Right cardiac atrium (tissue), 5 donors: ENCODE measurements at places on chromosomes 13 and 19. TPM values are rescaled to one million over a fixed set of nuclear protein-coding genes. Genes with fewer than 3 reads are reported as not detected.

- no peak for DNase-seq
Measured at GRCh38 chr13:89610331-89610730, 1737.2 kb upstream of the MIR17HG start.

- DNase-seq = no peak
Measured at GRCh38 chr13:111153977-111154332, 38.8 kb downstream of the ARHGEF7 start.

- DNase-seq = no peak
Measured at GRCh38 chr19:41707502-41707812, 969 bp upstream of the CEACAM5 start.

GRCh38 chr13:107767119-107767518 lies 448.2 kb downstream of the LIG4 start:
- DNase-seq = no peak

The LINGO3 gene
- not detected for polyA plus RNA-seq

DNA sequence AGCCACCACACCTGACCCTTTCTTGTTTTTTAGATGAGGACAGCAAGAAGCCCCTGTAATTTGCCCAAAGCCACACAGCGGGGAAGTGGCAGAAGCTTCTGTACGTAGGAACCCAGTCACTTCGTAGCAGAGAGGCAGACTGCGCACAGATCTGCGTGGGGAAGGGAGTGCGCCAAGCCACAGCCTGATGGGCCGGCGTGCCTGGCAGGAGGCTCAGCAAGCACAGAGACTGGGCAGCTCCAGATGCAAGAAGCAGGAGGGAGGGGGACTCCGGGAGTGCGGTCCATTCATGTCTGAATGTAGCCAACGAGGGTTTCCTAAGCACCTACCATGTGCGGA lies 347 bp upstream of the TJP3 start:
- DNase-seq = no peak

The BBC3 gene
- 3.4 TPM for polyA plus RNA-seq

The CGB2 gene
- polyA plus RNA-seq = not detected

The ZNF582 gene
- polyA plus RNA-seq = 6.3 TPM

- no peak for DNase-seq
Measured at GRCh38 chr13:86383561-86383960, 584.3 kb upstream of the SLITRK6 start.

DNA sequence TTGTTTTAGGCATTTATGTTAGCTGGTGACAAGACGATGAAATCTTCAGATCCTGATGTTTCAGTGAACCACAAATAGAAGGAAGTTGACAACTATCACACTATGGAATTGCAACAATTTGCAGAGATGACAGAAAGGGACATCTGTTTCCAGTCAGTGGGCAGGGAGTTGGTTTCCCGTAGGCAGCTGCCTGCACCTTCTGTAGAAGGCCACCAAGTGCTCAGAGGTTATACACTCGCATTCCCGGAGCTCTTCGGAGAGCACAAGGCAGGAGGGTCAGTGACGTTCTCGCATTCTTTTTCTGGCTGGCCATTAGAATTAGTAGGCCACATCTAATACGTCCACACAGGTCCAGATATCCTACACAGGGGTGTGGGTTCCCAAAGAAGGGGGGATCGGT lies 129.4 kb downstream of the SHISA2 start:
- DNase-seq = no peak

DNA sequence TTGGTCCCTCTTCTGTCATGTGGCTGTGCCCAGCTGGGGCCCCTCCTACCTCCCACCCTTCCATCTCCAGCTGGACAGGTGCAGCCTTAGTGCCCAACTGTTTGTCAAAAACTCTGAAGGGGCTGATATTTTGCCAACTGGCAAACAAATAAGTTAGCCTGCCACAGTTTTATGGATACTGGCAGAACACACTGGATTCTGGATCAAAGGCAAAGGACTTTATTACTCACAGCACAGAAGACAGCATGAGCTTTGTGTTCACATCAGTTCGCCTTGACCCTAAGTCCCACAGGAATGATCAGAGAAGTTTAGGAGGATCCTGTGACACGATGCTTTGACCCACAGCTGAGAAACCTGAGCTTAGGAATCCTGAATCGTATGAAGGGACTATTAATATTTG lies 16.4 kb downstream of the KLK2 start:
- no peak for DNase-seq

DNA sequence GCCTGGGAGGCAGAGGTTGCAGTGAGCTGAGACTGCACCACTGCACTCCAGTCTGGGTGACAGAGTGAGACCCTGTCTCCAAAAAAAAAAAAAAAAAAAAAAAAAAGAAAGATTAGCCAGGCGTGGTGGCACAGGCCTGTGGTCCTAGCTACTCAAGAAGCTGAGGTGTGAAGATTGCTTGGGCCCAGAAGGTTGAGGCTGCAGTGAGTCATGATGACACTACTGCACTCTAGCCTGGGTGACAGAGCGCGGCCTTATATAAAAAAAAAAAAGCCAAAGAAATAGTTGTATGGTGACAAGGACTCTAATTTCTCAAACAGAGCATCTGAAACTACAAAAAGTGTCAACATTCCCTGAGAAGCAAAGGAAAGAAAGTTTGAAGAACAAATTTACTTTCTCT lies 3.4 kb downstream of the PBX4 start:
- no peak for DNase-seq

DNA sequence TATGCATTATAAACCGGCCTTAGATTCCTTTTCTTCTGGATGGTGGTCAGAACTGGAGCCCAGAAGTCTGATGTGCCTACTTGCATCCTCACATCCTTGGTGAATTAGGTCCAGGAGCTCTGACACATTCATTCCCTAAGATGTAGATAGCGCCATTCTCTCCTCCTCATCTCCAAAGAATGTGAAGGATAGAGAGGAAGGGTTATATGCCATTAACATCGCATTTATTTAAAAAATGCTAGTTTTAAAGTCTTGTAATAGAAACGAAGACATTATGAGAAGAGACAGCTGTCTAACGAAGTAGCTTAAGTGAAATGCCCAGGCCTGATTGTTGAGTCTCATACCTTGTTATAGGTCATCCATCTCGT lies 9.7 kb downstream of the MBNL2 start:
- DNase-seq = no peak

DNA sequence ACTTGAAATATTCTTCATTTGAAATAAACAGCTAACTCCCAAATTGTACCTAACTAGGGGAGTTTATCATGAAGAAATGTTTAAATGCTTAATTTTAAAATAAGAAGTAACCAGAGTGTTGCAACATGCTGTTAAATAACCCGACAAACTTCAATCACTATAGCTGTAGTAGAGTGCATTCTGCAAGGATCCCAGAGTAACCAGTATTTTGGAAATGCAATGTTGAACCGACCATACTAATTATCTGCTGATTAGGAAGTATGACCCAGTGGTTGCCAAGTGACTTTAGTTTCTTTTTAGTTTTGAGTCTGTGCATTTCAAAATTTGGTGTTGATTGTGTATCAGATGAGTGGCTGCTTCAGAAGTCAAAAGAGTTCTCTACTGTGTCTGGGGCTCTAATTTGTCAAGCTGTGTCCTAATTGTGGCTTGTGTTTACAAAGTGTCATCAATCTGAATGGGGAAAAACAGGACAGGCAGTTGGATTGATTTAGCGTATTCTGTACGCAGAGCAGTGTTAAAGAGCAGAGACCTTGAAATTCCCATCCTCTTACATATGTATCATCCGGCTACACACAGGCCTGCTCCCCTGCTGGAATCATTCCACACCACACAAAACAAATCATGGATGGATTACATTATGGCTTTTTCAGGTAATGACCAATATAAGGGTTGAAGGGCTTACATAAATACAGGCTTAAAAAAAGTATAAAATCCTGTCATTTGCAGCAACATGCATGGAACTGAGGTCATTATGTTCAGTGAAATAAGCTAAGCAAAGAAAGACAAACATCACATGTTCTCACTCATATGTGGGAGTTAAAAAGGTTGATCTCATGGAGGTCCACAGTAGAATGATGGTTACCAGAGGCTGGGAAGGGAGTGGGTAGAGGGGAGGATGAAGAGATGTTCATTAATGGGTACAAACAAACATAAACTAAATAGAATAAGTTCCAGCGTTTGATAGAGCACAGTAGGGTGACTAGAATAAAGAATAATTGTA lies 351.5 kb downstream of the KLF12 start:
- no peak for DNase-seq

DNA sequence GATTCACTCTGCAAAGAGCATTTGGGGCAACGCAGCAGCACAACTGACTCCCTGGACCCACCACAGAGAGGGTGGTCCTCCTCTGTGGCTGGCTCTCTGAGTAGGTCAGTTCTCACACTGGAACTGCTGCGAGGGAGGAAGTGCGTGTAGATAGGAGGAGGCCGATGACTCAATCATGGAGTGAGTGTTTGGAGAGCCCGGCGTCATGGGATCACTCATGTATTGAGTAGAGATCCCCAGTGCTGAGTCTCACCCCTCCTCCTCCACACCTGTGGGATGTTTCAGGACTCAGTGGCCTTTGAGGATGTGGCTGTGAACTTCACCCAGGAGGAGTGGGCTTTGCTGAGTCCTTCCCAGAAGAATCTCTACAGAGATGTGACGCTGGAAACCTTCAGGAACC lies 8.9 kb downstream of the ZNF101 start:
- no peak for DNase-seq

- DNase-seq = peak; percentile 61
Measured at GRCh38 chr19:13209484-13210338, 59.5 kb downstream of the IER2 start.

- DNase-seq = no peak
Measured at GRCh38 chr19:57088133-57088532, 31.7 kb upstream of the USP29 start.

DNA sequence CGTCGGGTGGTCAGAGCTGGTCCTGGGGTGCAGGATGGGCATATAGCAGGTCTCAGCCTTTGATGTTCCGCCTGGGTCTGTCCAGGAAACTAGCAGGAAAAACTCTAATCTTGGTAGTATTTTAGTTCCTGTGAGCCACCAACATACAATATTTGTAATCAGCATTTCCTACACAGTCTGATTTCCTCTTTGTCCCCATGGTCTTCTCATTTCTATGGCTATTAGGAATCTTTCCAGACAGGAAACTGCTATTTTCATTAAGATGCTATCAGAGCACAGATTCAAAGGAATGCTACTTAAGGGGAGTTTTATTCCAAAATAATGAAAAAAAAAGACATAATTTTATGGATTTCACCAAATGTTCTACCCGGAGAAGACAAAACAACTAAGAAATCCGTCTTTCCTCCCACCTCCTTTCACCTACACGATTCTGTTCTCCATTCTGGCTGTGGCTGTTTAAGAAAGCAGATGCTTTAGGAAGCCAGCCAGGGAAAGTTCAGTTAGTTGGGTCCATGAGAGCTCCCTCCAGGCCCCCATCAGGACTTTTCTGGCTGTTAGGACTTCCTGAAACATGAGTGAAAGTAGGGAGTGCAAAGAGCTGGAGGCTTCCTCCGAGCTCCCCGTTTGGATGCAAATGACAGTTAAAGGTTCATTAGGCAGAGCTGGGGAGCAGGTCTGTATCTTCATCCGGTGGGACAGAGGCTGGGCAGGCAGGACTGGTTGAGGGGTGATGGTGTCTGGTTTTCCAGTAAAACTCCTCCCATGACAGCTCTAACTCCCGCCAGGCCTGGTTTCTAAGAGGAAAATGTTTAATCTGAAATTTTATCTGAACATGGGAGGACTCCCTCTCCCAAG lies 36.3 kb downstream of the SHISA2 start:
- DNase-seq = no peak

The CEACAM4 gene
- 0.16 TPM for polyA plus RNA-seq

The CKAP2 gene
- polyA plus RNA-seq = 2.6 TPM

DNA sequence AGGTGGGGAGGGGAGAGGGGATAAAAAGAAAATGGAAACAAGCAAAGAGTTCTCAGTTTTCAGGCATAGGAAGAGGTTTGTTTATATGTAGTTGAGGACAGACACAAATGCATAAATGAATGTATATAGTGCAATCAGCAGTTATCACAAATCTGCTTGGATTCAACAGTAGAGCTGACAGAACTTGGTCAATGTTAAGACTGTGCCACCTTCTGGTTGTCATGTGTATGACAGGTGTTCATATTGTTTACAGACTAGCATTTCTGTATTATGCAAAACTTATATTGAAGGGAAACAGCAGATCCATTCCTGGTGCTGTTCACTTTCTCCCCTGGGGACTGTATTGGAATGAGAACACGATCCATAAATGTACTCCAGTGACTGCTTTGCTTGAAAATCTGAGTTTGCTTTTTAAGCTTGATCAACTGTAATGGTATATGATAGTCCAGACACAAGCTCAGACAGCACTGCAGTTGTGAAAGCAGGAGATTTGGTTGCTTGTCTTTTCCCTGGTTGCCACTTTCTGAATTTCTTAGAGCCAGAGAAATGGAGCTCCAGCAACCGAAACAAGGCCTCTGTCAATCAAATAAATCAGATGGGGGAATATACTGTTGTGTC lies 319.5 kb upstream of the OBI1 start:
- no peak for DNase-seq

DNA sequence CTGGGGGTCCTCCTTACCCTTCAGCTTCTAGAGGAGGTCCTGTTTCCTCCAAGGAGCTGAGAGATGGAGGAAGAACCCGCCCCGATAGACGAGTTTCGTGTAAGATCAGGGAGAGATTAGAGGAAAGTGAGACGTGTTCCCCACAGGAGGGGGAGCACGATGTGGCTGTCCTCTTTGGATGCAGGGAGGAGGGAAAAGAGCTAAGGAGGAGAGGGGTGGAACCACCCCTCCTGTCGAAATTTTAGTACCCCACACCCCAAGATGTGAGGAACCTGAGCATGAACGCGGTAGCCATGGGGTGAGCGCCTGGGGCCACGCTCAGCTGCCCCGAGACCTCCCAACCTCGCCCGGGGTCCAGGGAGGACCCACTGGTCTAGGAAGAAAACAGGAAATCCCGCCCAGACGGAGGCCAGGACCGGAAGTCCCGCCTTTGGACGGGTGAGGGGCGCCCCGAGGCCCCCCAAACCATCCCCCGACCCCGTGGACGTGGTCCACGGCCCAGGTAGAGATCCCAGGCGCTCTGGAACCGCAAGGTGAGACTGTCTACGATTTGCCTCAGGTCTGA lies 1.2 kb downstream of the AKT1S1 start:
- peak; percentile 72 for DNase-seq

The THSD8 gene
- polyA plus RNA-seq = 2.5 TPM

- DNase-seq = no peak
Measured at GRCh38 chr19:46496304-46496703, 637 bp upstream of the PNMA8B start.

The DAND5 gene
- polyA plus RNA-seq = 7.0 TPM
